ENCODE measurements at places on chromosomes 4 and X. TPM values are rescaled to one million over a fixed set of nuclear protein-coding genes. Genes with fewer than 3 reads are reported as not detected.

SPANXN5 gene
- total RNA-seq = not detected

SHROOM4 gene
- 4.3 TPM for total RNA-seq

SMR3B gene
- not detected for total RNA-seq

FAM9C gene
- total RNA-seq = not detected

GLRB gene
- total RNA-seq = 2.1 TPM

PDLIM3 gene
- total RNA-seq = 7,224 TPM

DNA sequence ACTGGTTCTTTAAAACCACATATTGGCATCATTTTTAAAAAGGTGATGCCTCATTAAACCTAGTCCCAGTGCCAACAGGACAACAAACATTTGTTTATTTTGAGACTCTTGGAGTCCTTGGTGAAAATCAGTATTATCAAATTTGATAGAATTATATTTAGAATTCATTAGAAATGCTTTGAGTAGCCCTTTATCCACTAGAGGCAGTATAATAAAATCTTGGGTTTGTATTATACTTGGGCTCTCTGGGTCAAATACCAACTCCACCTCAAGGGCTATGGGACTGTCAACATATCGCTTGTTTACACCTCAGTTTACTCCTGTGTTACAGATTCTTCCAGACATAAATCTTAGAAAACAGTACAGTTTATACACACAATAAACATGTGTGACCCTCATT, 335.7 kb upstream of the FSTL5 start:
- H3K4me3 ChIP-seq = no peak overlapping the region
- H3K4me1 ChIP-seq = peaks cover 7% of the 10 kb centered on the region
- peaks cover 2% of the 10 kb centered on the region for H3K36me3 ChIP-seq
- no peaks in the 10 kb centered on the region for H3K27me3 ChIP-seq
- no peak overlapping the region for H3K27ac ChIP-seq

DNA sequence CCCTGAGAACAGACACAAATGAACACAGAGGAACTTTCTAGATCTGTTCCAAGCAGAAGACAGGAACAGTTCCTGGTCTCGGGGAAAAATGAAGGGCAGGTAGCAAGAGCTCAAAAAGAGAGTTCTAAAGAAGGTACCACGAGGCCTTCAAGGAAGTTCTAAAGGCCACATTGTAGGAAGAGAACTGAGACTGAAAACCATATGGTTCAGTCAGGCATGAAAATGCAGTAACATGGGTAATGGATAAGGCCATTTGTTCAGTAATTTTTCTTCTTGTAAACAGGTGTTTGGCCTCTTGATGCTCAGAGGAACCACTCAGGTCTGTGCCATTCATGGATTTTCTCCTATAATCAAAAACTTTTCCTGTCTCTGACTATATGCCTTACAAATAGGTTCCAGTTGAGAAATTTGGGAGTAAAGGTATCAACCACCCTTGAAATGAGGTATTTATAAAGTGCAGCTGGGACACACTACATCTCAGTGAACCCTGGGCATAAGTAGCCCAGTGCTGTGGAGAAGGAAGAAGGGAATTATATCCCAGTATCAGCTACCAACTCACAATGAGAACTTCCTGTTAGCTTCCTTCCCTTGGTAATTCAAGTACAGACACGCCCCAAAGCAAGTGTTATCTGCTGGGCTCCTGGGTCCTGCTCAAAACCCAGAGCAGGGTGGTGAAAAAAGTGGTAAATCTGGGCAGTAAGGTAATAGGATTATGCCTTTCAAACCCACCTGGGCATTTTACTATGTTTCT, 277.9 kb downstream of the KLHL13 start:
- no peak overlapping the region for H3K27ac ChIP-seq
- no peaks in the 10 kb centered on the region for H3K27me3 ChIP-seq
- DNase-seq = no peak

GRCh38 chrX:153499876-153500275, 5.1 kb downstream of the BGN start:
- H3K36me3 ChIP-seq = no peaks in the 10 kb centered on the region
- H3K27ac ChIP-seq = no peak overlapping the region
- DNase-seq = no peak
- no peak overlapping the region for H3K4me3 ChIP-seq
- H3K4me1 ChIP-seq = no peaks in the 10 kb centered on the region
- no peaks in the 10 kb centered on the region for H3K27me3 ChIP-seq

DNA sequence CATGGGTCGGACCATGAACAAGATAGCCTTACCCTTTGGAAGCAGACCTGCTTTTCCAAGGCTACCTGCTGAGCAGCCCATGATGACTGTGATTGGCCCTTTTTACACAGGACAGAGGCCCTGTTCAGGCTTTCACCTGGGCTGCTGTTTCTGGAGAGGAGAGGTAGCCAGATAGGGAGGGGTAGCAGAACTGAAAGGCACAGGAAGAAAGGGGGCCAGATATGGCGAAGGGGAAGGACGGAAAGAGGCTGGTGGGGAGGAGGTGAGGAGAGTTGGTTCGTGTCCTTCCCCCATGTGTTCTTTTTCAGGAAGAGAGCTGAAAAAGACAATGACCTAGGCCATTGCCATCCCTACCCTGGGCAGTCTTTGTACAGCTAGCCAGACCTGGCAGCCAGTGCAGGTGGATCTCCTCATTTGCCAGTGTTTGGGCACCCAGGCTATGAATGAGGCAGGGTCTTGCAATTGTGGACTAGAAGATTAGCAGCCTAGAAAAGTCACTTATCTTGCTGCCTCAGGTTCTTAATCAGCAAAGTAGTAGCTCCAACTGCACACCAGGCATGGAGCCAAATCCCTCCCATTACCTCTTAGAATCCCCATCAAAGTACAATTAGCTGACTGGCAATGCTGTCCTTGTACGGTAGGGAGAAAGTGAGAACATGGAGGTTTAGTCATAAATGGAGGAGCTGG, 139.6 kb downstream of the AMMECR1 start:
- H3K27ac ChIP-seq = no peak overlapping the region
- H3K4me1 ChIP-seq = no peaks in the 10 kb centered on the region
- no peaks in the 10 kb centered on the region for H3K36me3 ChIP-seq
- DNase-seq = no peak
- no peaks in the 10 kb centered on the region for H3K27me3 ChIP-seq

- H3K36me3 ChIP-seq = no peaks in the 10 kb centered on the region
- no peaks in the 10 kb centered on the region for H3K27me3 ChIP-seq
- no peaks in the 10 kb centered on the region for H3K4me1 ChIP-seq
- H3K4me3 ChIP-seq = no peak overlapping the region
- no peak overlapping the region for H3K27ac ChIP-seq
These were observed 287.0 kb downstream of the GASK1B start for GRCh38 chr4:157885811-157886210.

GRCh38 chr4:145252190-145252589, 71.8 kb upstream of the OTUD4 start:
- H3K36me3 ChIP-seq = no peaks in the 10 kb centered on the region
- no peaks in the 10 kb centered on the region for H3K27me3 ChIP-seq
- H3K4me1 ChIP-seq = no peaks in the 10 kb centered on the region
- no peak for DNase-seq
- no peak overlapping the region for H3K27ac ChIP-seq

DNA sequence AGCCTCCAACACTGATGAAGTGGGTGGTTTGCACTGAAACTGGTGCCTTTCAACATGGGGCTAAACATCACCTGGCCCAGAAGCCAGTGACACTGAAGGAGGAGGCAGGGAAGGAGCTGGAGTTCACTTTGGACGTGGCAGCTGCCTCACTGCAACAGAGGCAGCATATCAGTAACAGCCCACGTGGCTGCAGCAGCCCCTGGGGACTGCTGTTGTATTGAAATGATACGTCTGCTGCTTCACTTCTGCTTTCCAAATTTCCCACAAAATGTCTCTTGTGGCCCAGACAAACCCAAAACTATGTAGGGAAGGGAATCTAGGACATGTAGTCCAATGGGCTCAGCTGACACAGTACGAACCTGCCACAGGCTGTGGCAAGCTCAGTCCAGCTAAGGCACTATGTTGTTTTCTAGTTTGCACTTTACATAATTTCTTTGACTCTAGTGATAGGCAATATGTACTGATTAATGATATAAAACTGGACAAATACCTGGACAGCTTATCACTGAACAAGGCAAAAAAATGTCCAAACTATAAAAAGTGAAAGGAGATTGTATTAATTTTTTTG, 84.7 kb upstream of the RAPGEF2 start:
- DNase-seq = no peak
- no peaks in the 10 kb centered on the region for H3K4me1 ChIP-seq
- H3K27me3 ChIP-seq = no peaks in the 10 kb centered on the region
- no peak overlapping the region for H3K27ac ChIP-seq
- no peaks in the 10 kb centered on the region for H3K36me3 ChIP-seq

GRCh38 chrX:77814210-77814609, 28.2 kb upstream of the ATRX start:
- no peaks in the 10 kb centered on the region for H3K36me3 ChIP-seq
- no peak overlapping the region for H3K4me3 ChIP-seq
- DNase-seq = no peak
- H3K27ac ChIP-seq = no peak overlapping the region

- H3K36me3 ChIP-seq = no peaks in the 10 kb centered on the region
- H3K4me3 ChIP-seq = no peak overlapping the region
- H3K27me3 ChIP-seq = no peaks in the 10 kb centered on the region
- H3K27ac ChIP-seq = peak overlapping the region; percentile 55
- DNase-seq = no peak
These were observed 11.9 kb downstream of the EDNRA start for GRCh38 chr4:147492761-147493160.

GRCh38 chrX:53004038-53004437, 44.6 kb upstream of the GPR173 start:
- H3K4me1 ChIP-seq = no peaks in the 10 kb centered on the region
- no peaks in the 10 kb centered on the region for H3K36me3 ChIP-seq
- H3K27me3 ChIP-seq = no peaks in the 10 kb centered on the region

- no peaks in the 10 kb centered on the region for H3K4me1 ChIP-seq
- no peaks in the 10 kb centered on the region for H3K36me3 ChIP-seq
- no peak overlapping the region for H3K27ac ChIP-seq
- H3K4me3 ChIP-seq = no peak overlapping the region
These were observed 4.7 kb downstream of the HS3ST1 start for GRCh38 chr4:11424000-11424399.
